ENCODE measurements at places on chromosomes 5 and 9.

- DNase-seq, result no peak
Measured at GRCh38 chr5:78501411-78502352, 141.3 kb downstream of the SCAMP1 start.

DNA sequence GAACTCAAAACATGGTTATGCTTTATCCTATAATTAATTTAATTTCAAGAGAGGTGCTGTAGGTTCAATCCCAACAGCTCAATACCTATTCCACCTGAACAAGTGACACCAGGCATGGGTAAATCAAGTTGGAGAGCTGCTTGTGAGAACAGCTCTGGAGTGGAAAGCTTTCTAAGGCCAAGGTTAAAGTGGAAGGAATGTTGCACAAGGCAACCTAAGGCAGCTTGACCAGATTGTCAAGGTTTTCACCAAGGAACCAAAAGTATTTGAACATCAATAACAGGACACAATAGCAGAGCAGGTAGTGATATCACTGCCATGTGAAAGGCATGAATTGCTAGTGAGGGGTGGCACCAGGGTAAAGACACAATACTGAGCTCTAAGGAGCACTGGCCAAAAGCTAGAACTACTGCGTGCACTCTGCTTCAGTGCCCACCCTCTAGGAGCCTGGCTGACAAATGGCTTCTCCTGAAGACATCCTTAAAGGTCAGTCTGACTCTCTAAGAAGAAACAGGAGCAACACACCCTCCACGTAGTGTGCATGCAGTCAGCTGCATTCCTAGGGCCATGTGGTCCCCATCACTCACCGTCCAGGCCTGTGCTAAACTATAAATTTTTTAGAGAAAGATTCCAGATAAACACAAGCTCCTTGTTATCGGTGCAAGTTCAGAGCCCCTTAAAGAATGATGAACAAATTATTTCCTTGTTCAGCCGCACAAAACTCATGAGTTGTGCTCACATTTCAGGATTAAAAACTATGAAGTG is 677.7 kb upstream of the KLF4 start:
- no peak for DNase-seq

DNA sequence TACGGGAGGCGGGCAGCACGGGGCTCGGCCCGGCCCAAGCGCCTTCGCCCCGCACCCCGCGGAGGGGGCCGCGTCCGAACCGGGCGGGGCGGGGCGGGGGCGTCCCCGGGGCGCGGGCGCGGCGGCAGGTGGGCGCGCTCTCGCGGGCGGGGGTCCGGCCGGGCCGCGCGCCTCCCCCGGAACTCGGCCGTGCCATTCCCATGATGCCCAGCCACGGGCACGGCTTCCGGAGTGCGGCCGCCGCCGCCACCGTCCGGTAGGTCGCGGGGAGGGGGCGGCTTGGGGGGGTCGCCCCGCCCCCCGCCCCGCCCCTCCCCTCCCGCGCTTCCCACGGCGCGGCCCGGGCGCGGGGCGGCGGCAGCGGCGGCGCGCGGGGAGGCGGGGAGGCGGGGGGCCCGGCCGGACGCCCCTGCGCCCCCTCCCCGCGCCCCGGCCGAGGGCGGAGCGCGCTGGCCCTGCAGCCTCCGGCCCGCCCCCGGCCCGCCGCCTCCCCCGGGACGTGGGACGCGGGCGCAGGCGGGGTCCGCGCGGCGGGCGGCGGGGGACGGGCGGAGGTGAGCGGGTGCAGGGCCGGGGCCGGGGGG is at the start of gene PPP1R26:
Gene PPP1R26, plus strand, starts transcription at position 314 of the 584 bp plus-strand sequence. CDS start 4,729 bp downstream, outside the sequence.
- no peak for DNase-seq

- DNase-seq, result no peak
Measured at GRCh38 chr5:24314106-24314505, 330.7 kb downstream of the CDH10 start.

- no peak for DNase-seq
Measured at GRCh38 chr9:36188212-36188611, 2.5 kb upstream of the CLTA start.

DNA sequence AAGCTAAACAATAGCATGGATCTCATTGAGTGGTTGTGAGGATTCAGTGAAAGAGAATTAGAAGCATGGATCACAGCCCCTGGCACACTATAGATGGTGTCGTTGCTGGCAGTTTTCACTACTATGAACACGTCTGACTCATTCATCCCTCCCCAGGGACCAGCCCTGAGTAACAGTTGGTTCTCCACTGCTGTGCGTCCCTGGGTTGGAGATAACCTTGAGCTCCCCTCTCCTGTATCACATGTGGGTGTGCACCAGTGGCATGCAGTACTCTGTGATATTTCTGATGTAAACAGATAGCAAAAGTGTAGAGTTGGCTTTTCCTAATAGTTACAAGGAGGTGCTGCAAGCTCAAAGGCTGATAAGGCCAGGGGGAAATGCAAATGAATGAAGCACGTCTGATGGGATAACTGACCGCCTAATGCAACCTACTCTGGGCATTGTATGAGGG is 8.8 kb upstream of the LCP2 start:
- DNase-seq, result no peak

DNA sequence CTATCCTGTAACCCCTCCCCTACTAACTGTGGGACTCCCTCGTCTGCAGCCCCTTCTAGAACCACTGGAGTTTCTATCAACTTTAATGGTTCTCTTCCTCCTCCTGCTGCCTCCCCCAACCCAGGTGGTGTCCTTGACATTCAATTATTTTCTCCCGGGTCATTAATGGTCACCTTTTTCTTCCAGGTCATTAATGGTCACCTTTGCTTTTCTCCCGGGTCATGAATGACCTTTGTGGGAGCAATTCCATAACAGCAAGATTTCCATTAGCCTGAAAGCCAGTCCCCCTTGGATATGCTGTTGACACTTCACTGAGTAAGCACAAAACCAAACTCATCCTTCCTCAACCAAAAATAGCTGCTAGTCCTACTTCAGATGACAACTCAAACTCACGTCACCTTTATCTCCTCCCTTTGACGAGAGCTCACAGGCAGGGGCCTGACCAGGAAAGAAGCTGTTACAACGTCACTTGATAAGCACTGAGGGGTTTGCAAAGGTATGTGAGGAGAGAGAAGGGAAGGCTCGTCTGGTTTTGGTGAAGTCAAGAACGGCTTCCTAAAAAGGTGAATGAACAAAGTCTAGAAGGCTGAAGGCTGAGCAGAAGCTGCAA is 10.9 kb downstream of the CCDC127 start:
- no peak for DNase-seq

DNA sequence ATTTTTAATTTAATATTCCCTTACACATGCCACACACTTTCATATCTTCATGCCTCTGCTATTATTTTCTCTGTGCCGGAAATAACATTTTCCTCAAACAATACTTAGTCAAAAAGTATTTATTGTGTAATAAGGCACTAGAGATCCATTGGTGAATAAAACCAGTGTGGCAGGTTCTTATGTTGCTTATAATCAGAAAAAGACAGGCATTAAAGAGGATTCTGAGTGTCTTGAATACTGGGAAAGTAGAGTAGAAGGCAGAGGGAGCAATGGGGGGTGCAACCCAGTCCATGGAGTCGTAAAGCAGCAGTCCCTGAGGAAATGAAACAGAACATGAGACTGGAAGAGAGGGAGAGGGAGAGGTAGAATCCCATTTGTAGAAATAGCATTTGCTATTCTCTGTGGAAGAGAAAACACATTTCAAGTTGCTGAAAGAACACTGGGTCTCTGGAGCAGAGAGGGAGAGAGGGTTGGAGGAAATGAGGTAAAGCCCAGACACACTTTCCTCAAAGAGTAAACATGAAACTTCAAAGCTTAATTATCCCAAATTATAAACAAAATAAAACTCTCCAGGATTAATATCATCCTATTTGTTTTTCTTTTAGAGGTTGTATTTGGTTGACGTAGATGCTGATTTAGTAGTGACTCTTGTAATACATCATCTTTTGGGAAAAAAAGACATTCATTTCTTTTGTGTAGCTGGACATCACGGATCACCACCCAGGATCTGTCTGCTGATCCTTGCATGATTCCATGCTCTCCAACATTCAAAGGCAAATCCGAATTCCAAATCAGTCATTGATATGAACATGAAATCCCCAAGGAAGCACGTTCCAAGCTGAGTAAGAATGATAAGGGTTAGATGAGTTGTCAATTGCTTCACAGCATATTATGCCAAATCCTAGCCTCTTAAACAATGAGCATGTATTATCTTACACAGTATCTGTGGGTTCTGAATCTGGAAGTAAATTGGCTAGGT is 37.4 kb upstream of the GRAMD2B start:
- no peak for DNase-seq

DNA sequence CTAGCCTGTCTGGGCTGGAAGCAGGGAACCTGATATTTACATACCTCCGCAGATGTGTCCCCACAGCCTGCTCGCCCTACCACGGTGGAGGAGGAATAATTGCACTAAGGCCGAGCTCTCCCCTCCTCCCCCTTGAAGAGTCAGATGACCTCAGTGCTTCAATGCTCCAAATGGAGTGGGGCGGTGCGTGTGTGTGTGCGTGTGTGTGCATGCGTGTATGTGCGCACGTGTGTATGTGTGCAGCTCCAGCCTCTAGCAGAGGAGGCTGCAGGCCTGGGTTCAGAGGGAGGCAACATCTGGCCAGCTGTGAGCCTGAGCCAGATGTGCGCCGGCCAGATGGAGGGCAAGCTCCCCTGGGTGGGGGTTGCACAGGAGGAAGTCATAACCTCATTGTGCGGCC is 90.5 kb downstream of the NRG2 start:
- no peak for DNase-seq

DNA sequence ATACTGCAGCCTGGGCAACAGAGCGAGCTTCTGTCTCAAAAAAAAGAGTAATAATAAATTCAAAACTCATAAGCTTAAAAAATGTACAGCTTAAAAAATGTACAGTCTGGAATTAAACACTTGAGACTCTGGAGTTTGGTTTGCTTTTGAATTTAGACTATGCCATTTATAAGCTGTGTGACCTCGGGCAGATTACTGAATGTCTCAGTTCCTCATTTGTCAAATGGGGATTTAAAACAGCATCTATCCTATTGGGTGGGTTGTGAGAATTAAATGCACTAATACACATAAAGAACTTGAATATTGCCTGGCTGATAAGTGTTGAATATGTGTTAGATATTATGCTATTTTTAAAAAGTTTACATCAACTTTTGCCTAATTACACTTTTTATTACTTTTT is 98.4 kb downstream of the SCAMP1 start:
- no peak for DNase-seq

DNA sequence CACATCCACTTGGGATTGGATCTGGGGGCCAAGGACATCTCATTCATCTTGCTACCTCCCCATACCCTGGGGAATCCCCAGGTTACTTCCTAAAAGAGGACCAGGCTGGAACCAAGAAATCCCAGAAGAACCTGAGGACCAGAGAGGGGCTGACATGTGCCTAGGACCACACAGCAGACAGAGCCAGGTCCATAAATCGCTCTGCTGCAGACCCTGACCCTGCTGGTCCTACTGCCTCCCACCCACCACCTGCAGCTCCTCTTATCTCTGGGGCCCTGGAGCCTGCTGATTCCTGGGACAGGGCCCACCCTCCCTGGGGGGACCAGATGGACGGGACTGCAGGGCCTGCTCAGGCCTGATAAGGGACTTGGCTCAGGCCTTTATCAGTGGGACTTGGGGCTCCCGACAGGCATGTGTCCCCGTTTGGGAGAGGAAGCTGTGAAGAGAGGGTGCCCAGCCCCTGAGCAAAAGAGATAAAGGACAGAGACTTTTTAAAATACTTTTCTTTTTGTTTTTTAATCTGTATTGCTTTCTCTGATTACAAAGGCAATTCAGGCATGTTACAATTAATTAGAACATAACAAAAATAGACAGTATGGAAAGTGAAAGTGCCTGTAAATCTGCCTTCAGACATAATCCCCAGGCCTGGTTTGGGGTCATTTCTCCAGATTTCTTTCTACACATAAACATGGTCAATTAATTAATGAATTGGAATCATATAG is 101.3 kb upstream of the LARP1 start:
- no peak for DNase-seq

DNA sequence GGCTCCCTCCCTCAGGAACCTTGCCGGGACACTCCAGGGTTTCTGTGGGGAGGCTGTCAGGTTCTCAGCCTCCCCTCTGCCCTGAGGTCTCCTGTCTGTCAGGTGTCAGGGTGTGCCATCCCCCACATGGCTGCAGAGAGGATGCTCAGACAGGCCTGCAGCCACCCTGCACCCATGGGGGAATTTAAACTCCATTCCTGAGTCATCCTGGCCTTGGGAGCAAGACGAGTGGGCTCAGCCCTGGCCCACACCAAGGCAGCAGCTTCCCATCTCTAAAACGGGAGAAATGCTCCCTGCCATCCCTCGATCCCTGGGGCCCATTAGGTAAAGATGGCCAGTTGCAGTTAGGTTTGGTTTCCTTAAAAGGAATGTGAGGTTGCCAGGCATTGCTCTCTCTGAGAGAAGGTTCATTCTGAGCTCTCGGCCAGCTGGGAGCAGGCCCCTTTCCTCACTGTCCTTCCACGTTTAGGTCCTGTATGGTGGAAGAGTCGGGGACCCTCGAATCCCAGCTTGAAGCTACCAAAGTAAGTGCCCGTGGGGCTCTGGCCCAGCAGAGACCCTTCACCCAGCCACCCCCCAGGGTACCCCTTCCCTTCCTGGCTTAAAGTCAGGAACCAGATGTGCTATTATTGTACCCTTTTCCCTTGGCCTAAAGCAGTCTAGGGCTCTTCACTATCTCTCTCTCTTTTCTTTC is 26.6 kb downstream of the DYNC2I2 start:
- no peak for DNase-seq

GRCh38 chr9:132591751-132592314 is 9.4 kb downstream of the BARHL1 start:
- DNase-seq, result no peak

DNA sequence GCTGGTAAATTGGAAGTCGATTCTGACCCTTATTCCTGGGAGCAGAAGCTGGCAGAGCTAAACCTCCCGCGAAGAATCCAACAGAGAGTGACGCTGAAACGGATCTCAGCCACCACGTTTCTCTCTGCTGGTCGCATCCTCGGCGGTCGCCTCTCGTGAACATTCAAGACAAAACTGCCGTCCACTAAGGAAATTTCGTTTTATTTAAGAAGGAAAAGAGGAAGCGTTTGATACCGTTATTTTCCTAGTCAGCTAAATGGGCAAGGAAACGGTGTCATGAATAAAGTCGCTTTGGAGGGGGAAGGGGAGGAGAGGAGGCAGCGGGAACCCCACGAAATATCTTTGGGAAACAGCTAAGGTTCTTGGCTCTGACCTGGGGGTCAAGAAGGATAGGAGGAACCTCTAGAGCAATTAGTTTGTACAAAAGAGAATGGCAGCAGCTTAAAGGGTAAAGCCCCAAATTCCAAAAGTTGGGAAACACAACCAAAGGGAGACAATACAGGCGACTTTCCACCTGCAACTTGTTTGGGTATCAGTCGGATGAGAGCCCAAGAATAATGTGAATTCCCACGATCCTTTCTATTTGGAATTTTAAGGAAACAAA is 1.9 kb downstream of the FOXB2 start:
- no peak for DNase-seq

DNA sequence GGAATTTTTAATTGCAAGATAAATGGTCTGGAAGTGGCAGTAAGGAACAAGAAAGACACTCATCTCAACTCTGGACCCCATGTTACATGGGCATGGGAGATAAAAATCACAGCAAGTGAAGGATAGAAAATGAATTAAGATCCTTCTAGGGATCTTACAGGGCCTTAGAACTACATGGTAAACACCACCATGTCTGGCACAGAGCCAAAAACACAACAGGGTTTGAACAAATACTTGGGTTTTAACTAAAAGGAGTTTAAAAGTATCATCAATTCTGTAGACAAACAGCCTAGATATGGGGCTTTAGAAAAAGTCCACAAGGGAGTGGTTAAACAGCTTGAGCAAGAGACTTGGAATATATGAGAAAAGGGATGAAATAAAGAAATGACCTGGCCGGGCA is 366.4 kb downstream of the ARL15 start:
- no peak for DNase-seq

- DNase-seq, result no peak
Measured at GRCh38 chr5:81420039-81420667, 26.2 kb upstream of the ACOT12 start.
